ENCODE measurements at places on chromosomes 6 and 20. TPM values are rescaled to one million over a fixed set of nuclear protein-coding genes. Genes with fewer than 3 reads are reported as not detected.

DNA sequence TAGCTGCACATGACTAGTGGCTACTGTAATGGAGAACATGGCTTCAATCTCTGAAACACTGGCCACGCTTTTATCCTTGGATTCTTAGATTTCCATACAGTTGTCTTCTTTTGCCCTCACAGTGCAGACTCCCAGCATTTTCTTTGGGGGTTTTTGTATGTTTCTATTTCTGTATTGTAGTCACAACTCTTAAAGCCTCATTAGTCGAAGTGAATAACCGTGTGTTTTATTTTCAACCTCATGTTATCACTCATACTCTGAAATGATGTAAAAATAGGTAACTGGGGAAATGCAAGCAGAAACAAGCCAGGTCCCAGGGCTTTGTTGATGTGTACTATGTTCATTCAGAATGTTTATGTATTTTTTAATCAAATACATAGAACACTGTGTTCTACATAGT is 162.9 kb downstream of the JARID2 start:
- DNase-seq, result no peak

- DNase-seq, result no peak
These were observed 154.9 kb downstream of the SOX4 start for GRCh38 chr6:21748343-21749056.

- no peak for DNase-seq
These were observed 86.3 kb downstream of the ARID1B start for GRCh38 chr6:156863504-156863903.

- no peak for DNase-seq
These were observed 1.3 kb upstream of the RUNX2 start for GRCh38 chr6:45326698-45327417.

- no peak for DNase-seq
These were observed 118.4 kb downstream of the GRM4 start for GRCh38 chr6:34027445-34027936.

DNA sequence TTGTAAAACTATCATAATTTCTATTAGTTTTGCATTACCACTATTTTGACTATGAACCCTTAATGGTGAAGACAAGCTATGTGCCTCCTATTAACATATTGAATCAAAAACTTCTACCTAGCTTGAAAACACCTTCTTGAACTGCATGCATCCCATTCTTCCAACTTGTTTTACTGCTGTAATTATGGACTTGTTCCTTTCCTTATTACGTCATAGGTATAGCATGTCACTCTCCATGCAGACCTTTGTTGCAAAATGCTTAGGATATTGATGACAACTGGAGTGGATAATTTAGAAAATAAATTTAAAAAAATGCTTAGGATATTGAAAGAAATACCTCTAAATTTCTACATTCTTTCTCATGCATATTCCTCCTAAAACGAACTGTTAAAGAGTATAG is 219.3 kb downstream of the KCNQ5 start:
- DNase-seq, result no peak

DNA sequence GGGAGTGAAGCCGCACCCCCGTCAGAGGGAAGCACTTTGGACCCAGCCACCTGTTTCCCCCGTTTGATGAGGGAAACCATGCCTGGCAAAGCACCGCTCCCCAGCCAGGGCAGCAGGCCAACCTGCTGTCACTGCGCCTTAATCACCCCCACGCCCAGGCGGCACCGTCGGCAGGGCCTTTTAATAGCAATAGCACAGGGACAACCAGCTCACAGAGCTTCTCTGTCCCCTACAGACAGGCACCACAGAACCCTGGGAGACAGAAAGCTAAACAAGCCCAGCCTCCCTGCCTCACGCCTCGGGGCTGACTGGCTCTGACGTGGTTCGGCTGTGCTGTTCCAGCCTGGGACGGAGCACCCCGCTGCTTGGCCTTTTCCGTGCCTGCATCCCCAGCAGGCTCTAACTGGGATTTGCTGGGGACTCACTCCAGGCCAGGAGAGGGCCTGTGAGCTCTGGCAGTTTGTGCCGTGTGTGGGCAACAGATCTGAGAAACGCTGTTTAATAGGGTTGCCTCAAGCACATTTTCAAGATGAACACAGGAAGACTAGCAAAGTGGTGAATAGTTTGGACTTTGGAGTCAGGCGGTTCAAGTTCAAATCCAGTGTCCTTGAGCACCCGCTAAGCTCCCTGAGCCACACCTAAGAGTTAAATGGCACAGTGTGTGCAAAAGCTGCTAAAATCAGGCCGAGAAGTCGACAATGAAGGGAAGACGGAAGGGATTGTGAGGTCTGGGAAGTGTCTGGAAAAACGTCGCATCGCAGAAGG is 223.8 kb downstream of the NRN1 start:
- DNase-seq, result no peak

- DNase-seq, result no peak
These were observed 28.3 kb downstream of the KCNQ5 start for GRCh38 chr6:72650081-72650745.

DNA sequence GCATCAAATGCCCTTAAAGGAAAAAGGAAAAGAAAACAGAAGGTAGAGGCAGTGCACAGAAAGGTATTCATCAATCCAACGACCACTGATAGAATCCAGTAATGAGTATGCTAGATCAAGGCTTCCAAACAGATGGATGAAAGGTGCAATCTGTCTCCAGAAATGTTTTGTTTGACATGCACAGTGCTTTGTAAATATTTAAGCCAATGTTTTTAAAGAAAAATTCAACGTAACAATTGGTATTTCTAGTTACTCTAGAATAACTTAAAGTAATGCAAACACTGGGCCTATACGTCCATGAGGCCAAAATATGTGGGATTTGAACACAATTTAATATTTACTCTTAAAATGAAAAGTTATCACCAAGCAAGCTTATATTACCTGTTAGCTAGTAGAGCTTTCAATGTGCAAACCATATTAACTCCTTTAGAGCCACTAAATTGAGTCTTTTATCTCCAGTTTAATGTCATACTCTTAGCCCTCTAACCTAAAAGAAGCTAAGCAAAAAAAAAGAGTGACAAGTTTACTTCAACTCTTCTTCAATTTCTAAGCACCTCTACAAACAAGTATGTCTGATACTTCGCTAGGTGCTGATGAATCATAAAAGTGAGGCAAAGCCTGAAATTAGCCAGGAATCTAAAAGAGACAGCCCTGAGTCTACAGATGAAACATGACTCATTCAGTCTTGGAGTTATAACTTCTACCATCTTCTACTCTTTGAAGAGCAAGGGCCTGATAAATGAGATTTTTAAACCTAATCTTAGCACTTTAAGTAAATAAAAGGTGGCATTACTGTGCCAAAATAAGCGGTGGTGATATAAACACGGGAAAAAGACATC is 169.8 kb downstream of the PTPRK start:
- no peak for DNase-seq

- no peak for DNase-seq
These were observed 96.5 kb downstream of the ERMARD start for GRCh38 chr6:169847901-169848311.

GRCh38 chr6:132961122-132961521 is 146.8 kb downstream of the RPS12 start:
- no peak for DNase-seq

GRCh38 chr6:162525181-162525580 is 202.4 kb downstream of the PRKN start:
- DNase-seq, result no peak

DNA sequence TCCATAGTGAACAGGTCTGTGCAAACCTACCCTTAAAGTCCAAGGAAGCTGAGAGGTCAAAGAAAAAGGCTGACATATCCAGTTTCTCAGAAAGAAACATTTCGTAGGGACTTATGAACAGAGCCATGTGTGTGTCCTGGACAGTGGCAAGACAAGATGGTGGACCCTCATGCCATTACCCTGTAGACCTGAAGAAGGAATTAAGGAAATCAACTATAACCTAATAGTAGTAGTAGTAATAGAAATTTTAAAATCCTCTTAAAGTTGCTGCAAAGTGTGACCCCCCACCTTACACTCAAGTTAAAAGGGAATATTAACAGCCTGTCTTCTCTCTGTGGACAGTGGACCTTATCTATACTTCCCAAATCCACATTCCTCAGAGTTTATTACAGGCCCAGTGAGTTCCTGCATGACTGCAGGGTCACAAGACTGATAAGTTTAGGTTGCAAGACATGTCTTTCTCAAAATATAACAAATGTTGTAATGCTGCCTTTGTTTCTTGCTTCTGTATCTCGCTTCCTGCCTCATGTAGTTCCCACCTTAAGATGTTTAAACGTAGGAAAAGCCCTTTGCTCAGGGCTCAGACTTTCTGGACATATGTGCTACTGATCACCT is 10.6 kb downstream of the IL22RA2 start:
- no peak for DNase-seq

The CYP24A1 gene
- 2.0 TPM for polyA plus RNA-seq

The ELOVL4 gene
- 3.3 TPM for polyA plus RNA-seq

The HLA-DRB5 gene
- polyA plus RNA-seq, result 26.9 TPM

The SIM1 gene
- 21.2 TPM for polyA plus RNA-seq

The HSPA12B gene
- polyA plus RNA-seq, result 19.6 TPM

The RFX6 gene
- polyA plus RNA-seq, result 0.08 TPM

The TSPYL1 gene
- 105 TPM for polyA plus RNA-seq

The ZSCAN31 gene
- 9.9 TPM for polyA plus RNA-seq

The FAM209B gene
- 0.29 TPM for polyA plus RNA-seq

The ANKEF1 gene
- 7.2 TPM for polyA plus RNA-seq
